Cortex of kidney (tissue), 1 donor: ENCODE measurements at places on chromosomes 3 and 15.

- DNase-seq, result no peak
Measured at GRCh38 chr3:133208184-133208583, 170.0 kb downstream of the TMEM108 start.

GRCh38 chr15:86203462-86203861 lies 123.8 kb downstream of the AGBL1 start:
- no peak for DNase-seq

DNA sequence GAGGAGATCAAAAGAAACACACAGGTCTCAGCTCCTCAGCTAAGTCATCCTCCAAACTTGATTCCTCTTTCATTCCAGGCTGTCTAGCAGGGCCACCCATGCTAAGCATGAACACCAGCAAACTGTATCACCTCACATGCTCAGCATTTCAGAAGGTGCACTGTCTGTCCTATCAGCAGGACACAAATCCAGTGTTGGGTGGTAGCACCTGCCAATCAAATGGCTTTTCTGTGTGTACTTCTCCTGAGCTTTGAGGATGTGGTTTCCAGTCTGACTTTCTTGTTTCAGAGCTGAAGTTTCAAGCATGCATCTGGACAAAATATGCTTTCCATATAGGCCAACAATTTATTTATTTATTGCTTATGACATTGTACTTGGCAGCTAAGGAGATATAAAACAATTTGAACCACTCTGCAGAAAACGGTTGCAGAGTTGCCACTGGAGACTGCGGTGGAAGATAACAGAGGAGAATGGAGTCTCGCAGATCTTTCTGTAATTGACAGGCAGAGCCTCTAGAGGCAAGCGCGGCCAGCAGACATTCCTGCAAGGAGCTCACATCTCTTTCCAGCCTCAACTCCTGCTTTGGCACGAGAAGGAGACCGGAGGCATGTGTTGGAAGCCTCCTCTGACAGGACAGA lies 167.1 kb upstream of the WNT5A start:
- DNase-seq, result no peak

GRCh38 chr15:60006203-60006862 lies 2.2 kb downstream of the FOXB1 start:
- no peak for DNase-seq

DNA sequence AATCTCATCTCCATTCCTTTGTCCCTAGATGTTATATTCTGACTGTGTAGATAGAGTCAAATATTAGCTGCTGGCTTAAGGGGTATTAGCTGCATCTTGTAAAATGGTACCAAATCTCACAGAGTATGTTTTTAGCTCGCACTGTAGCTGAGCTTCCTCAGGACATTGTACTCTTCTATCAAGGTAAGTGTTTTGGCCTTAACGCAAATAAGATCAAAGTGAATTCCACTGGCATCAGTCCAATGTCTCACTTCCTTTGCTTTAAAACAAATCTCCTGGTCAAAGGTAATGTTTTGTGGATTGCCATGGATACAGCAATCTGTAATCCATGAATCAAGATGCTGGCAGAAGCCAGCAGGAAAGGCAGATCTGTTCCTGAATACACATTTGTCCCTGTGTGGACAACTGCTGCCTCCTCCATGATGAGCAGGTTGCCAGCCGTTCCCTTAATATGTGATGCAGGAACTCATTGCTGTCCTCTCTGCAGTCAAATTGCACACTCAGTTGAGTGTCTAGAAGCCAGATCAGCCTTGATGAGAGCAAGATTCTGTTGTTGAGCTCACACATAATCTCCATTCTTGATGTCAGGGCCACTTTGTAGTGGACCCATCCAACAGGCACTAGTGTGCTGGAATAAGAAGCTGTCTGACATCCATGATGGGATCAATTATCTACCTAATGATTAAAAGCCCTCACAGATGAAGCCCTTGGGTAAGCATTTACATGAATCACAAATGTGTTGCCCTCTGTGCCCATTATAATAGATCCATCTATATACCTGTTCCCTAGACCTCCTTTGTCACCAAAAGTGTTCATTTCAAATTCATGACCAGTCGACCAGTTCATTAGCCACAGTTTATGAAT lies 96.6 kb upstream of the AGTR1 start:
- DNase-seq, result no peak

- DNase-seq, result no peak
Measured at GRCh38 chr15:92839696-92840095, 60.4 kb upstream of the CHD2 start.

GRCh38 chr3:104825116-104825515 lies 541.6 kb upstream of the ALCAM start:
- DNase-seq, result no peak

GRCh38 chr3:64915778-64916177 lies 228.0 kb upstream of the ADAMTS9 start:
- DNase-seq, result no peak

GRCh38 chr3:161672478-161672877 lies 175.9 kb downstream of the OTOL1 start:
- DNase-seq, result no peak

- no peak for DNase-seq
Measured at GRCh38 chr15:88630798-88631463, 7.9 kb upstream of the ISG20 start.

DNA sequence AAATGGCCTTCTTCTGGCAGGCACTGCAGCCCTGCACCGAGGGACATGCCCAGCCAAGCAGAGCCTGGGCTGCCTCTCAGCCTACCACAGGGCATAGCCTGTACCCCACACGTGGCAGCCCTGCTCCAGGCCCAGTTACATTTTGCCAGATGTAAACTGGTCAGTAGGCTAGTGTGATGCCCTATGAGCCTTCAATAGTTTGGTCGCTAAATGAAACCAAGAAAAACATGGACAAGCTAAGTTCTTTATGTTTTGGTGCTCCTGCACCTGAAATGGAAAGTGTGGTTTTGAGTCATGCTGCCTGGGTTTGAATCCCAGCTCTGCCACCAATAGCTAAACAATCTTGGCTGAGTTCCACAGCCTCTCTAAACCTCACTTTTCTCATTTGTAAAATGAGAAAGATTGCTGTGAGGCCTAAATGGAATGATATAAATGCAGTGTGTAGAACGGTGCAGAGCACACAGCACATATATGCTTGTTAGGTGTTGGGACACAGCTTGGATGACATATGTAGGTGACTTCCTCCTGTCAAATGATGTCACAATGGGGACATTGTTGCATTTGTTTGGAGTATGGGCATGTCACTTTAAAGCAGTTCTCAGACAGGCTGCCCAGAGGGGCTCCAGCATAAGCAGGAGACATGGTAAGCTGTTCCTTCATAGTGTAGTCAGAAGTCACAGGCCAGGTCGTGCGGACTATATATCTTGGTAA lies 57.4 kb downstream of the ZBTB38 start:
- DNase-seq, result no peak
